Stimulated activated CD8-positive, alpha-beta memory T cell treated with anti-CD3 and anti-CD28 coated beads, Interleukin-12 subunit alpha, Interleukin-12 subunit beta, amount 100 ng/mL, for 4 hours (primary cell): ENCODE measurements at places on chromosomes 1 and 21.

DNA sequence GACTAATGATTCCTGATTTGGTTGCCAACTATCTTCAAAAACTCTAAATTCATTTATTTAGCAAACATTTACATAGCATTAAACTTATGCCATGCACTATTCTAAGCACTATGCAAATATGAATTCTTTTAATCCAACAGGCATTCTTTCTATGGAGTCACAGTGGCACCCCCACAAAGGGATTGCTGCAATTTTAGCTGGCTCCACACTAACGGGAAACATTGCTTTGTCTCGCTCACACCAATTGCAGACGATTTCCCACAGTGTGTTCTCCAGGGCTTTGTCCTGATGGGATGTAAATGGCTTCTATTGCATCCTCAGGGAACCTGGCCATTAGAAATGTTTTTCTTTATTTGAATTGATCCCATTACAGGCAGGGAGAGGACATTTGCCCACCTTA, 259.1 kb downstream of the BARHL2 start:
- no peak for DNase-seq

DNA sequence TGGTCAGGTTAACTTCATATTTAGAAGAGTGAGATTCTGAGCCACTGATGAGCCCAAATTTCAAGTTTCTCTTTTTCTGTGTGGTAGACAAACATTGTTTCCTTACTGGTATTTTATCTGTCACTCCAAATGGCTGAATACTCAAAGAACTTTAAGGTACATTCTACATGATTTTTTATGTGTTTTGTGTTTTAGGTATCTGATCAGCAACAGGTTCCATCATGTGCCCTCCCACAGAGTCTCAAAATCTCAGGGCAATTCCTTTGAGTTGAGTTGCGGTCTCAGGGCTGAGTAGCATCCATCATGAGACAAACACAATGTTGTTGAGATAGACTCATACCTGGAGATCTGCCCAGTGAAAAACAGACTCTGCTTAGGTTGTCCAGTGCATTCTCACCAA, 14.7 kb upstream of the CEP350 start:
- no peak for DNase-seq

DNA sequence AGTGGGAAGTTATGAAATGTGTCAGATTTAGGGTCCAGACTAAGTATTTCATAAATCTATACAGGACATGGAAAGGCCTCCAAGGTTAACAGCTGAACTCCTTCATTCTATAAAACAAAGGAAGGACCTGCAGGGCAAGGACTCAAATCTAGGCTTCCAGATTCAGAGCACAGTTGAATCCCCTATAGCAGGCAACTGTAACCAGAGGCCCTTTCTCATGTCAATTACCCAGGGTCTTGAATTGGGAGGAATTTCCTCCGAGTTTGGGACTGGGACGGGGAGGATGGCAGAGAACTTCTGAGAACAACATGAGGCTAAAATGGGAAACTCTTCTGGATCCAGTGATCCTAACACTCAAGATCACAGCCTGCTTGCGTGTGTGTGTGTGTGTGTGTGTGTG, 112.9 kb upstream of the BEND5 start:
- DNase-seq = no peak

- DNase-seq = no peak
Observed at GRCh38 chr1:196178083-196178635, 430.1 kb downstream of the KCNT2 start.
